ENCODE measurements at places on chromosomes 2 and 18.

- no peak for DNase-seq
Measured at GRCh38 chr18:10274301-10274700, 180.1 kb upstream of the APCDD1 start.

DNA sequence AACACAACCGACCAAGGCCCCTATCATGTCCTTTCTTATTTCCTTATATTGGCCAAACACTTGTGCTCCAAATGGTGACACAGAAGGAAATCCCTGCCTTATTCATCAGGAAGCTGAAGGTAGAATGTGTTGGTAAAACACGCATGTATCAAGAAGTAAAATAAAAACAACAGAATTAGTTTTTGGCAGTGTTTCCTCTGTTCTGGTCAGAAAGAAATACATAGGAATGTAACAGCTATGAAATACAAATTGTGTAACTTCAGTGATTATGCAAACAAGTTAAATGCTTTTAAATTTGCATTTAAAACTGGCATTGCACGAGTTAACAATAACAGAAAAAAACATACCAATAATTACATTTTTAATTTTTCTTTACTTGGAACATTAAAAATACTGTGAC, 19.3 kb downstream of the ST6GAL2 start:
- DNase-seq, result no peak

DNA sequence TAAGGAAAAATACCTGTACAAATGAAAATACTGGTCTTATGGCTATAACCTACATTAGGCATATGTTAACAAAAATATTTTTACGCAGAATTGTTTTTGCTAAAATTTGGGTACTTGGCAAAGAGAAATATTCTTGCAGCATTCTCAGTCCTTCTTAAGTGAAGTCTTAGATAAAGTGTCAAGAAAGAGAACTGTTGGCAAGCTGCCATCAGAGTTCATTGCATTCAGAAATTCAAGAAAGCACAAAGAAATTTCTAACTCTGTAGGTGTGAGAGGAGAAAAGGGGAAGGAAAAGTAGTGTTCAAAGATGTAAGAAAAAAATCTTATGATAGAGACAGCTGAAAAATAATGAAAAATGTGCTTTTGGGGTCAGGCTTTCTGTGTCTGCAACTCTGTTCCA, 86.7 kb downstream of the IRS1 start:
- no peak for DNase-seq

DNA sequence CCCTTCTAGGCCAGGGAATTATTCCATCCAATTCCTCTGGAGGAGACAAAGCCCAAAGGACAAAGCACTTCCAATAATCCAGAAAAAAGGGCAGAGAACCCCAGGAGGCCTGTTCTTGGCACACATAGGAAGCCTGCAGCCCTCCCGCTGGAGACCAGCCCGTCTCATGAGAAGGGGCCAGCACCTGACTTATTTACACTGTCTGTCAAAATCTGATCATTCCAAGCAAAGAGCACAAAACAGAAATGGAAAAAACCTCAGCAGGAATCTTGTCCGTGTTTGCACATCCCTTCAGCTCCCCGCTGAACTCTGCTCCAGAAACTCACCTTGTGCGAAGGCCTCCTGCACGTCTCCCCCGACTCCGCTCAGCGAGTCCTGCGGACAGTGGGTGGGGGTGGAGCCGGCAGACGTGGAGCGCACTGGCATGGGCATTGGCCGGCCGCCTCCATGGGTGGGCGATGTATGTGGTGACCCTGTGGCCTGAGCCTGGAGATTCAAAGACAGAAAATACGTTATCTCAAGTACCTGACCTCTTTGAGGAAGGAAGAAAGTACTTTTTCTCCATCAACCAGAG, 46.2 kb upstream of the DNMT3A start:
- DNase-seq, result no peak

DNA sequence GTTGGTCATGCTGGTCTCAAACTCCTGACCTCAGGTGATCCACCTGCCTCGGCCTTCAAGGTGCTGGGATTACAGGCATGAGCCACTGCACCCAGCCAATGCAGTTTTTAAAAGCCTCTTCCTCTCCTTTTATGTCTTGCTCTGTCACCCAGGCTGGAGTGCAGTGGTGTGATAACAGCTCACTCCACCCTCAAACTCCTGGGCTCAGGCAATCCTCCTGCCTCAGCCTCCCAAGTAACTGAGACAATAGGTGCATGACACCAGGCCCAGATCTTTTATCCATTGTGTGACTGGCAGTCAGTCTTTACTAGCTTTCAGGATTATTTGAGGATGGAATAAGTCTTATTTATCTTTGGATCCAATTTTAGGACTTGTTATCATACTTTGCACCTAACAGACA, 13.2 kb downstream of the KCTD18 start:
- DNase-seq, result no peak

- no peak for DNase-seq
Measured at GRCh38 chr2:173119069-173119807, 43.6 kb downstream of the MAP3K20 start.

- no peak for DNase-seq
Measured at GRCh38 chr2:110166266-110166665, 38.5 kb downstream of the NPHP1 start.

- DNase-seq, result no peak
Measured at GRCh38 chr2:181262782-181263181, 194.4 kb upstream of the ITGA4 start.

GRCh38 chr2:20604951-20605381, 45.9 kb downstream of the HS1BP3 start:
- no peak for DNase-seq

GRCh38 chr2:133138693-133139092, 429.6 kb downstream of the NCKAP5 start:
- no peak for DNase-seq

- no peak for DNase-seq
Measured at GRCh38 chr18:63236921-63237846, 82.4 kb downstream of the BCL2 start.

DNA sequence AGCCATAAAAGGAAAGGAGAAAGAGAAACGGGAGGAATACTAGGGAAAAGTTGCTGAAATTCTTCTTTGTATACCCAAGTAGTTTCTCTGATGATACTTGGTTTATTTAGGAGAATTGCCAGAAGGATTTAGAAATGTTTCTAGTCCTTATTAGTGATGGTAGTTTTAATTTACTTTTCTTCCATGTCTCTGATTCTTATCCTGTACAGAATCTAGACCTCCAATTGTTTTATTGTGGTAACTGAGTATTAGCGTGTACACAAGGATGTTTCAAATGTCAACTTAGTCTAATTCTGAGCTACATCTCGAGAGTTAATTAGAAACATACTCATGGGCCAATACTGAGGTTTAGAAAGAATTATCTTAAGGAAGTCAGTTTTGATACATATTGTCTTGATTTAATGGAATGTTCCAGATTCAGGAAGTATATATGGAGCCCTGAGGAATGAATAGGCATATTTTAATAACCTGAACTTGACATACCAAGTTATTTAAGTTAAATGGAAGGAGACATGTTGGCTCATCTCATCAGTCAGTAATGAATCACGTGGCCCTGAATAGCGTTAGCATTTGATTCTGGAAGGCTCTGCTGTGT, 219.6 kb downstream of the LTBP1 start:
- no peak for DNase-seq

- DNase-seq, result peak; percentile 27
Measured at GRCh38 chr2:220165401-220165800, 538.0 kb downstream of the SLC4A3 start.

GRCh38 chr2:173740639-173741038, 224.5 kb downstream of the SP3 start:
- DNase-seq, result no peak

GRCh38 chr18:48442761-48443160, 33.6 kb upstream of the ZBTB7C start:
- no peak for DNase-seq

- DNase-seq, result no peak
Measured at GRCh38 chr2:204706939-204707338, 161.7 kb downstream of the PARD3B start.

DNA sequence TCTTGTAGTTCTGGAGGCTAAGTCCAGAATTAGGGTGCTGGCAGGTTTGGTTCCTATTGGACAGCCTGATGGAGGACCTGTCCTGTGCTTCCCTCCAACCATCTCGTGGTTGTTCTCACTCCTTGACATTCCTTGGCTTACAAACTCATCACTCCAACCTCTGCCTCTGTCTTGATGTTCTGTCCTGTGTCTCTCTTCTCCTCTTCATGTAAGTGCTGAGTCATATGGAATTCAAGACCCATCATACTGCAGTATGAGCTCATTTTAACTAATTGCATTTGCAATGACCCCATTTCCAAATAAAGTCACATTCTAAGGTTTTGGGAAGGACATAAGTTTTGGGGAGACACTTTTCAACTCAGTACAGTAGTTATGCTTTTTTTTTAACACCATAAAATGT, 374.7 kb downstream of the TRIB2 start:
- DNase-seq, result no peak

DNA sequence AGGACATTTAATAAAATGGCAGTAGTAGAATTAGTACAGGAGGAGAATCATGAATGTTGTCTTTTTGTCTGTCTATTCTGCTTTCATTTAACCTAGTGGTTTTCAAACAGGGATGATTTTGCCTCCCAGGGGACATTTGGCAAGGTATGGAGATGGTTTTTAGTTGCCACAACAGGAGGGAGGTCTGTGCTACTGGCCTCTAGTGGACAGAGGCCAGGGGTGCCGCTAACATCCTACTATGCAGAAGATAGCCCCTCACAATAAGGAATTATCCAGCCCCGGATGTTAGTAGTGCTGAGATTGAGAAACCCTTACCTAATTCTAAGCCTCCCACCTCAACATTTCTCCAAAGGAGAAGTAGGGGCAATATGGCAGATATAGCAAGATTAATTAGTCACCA, 18.3 kb downstream of the FASTKD2 start:
- no peak for DNase-seq

DNA sequence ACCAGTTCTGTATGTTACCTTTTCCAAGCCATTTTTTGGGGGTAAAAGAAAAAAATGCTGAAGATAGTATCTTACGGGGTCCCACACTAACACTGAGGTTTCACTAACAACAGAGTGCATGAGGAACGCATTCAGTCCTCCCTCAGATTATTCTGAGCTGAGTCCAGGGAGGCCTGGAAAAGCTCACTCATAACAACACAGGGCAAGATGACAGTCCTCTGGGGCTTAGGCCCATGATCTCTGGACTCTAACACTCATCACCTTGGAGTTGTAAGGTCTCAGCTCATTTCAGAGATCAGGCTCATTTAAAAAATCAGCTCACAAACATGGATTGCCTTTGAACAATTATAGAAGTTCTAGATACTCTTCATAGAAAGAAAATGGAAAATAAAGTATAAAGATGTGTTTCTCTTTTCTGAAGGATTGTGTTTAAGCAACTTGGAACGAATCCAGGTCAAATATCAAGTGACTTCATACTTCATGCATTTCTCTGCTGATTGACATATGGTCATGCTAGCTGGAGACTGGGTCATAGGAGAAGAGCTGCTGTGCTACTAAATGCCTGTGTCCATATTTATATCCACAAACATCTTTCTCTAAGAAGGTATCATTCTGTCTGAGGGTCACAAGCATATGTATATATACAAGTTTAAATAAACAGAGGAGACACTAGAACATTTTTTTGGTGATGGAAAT, 265.8 kb downstream of the ALK start:
- no peak for DNase-seq

- no peak for DNase-seq
Measured at GRCh38 chr2:234292205-234292961, 204.5 kb downstream of the ARL4C start.

GRCh38 chr18:79438898-79439627, 43.3 kb downstream of the NFATC1 start:
- no peak for DNase-seq

DNA sequence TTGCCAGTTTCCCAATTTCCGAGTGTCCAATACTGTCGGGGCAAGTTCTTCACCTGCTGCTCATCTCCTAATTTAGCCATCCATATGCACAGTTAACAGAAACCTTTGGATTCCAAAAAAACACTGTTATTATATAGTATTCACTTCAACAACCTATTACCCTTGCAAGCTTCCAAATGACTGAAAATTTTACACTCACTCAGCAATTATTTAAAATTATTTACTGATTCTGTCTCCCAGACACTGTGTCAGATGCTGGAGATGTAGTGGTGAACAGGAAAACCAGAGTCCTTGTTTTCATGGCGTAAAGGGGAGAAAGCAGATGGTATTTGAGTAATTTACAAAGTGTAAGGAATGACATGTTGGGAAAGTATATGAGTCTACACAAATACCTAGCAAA, 53.7 kb upstream of the BMPR2 start:
- no peak for DNase-seq

- no peak for DNase-seq
Measured at GRCh38 chr2:177692042-177692782, 299.6 kb downstream of the AGPS start.

GRCh38 chr2:14016289-14016955, 616.1 kb upstream of the LRATD1 start:
- DNase-seq, result no peak

DNA sequence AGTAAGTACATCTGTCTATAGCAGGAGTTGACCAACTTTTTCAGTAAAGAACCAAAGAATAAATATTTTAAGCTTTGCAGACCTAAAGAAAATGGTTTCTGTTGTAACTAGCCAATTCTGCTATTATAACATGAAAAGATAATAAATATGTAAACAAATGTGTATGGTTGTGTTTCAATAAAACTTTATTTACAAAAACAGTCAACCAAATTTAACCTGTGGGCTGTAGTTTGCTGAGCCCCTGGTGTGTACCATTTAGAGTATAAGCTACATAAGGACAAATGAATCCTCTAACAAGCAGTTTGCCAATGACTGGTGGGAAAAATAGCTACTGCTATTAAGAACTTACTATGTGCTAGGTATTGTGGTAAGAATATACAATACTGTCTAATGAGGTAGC, 79.4 kb downstream of the MAIP1 start:
- DNase-seq, result no peak

DNA sequence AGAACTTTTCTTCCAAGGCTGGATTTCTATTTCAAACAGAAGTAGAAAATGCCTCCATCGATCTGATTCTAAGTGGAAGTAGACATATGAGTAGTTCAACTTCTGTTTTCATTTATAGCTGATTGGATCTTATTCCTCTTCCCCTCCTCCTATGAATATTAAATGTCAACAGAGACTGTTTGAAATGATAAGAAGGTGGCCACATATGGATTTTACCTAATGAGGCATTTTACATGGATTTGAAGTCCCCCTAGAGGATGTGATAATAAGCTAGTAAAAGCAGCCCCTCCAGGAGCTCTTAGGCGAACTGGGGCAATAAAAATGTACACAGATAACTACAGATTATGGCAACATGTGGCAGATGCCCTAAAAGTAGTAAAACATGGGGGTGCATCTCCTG, 71.0 kb downstream of the UPP2 start:
- DNase-seq, result no peak

DNA sequence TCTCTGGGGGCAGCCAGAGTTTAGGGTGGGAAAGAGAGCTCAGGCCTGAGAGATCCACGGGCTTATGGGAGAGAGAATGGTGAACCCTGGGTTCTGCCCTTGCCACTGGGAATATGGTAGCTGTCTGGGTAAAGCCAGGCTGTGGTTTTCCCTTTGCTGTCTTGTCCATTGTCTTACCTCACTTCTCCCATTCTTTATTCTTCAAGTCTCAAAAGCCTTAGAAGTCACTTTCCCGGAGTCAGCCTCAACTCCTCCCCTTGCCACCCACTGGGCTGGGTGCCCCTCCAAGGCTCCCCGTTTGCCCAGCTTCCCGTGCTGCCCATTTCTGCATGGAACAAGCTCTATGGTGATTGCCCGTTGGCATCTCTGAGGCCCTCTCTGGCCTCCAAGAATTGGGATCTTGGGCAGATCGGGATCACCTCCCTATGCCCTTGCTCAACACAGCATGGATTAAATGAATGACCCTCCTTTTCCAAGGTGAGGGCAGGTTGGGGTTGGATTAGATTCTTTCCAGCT, 228.2 kb downstream of the HAUS1 start:
- no peak for DNase-seq

- no peak for DNase-seq
Measured at GRCh38 chr18:74163019-74163660, 14.8 kb downstream of the TIMM21 start.
